Activated T-cell treated with anti-CD3 and anti-CD28 coated beads, Interleukin-2, amount 50 U/mL, for 48 hours (primary cell): ENCODE measurements at places on chromosomes 12 and 14.

GRCh38 chr12:56932146-56932545, 2.1 kb downstream of the SDR9C7 start:
- DNase-seq = no peak

DNA sequence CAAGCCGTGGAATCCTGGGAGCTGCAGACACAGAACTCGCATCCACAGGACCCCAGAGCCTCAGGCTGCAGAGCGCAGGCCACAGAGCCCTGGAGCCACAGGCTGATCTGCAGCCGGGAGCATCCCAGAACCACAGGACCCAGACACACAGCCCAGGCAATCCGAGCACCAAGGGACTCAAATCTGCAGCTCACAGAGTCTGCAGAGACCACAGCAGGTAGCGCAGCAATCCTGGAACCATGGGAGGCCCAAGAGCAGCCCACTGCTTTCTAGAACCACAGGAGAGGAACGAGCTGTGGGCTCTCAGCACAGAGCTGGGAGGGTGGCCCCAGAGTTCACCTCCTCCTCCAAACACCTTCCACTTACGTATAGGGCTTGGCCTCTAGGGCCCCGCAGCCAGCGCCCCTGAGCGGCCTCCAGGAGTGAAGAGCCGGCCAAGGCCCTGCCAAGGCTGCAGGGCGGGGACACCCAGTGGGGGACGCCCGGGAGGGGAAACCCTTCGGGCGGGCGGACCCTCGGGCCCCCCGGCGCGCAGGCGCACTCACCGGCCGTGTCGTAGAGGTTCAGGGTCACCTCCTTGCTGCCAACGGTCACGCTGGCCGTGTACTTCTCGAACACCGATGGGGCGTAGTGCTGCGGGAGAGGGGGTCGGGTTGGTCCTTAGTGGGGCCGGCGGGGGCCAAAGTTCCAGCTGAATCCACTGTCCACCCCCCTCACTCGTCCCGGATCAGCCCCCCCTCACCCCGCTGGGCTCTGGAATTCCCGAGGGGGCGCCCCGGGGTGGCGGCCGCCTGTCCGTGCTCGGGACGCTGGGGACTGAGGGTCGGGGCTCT, 665 bp downstream of the RHOF start:
- DNase-seq = peak; percentile 73

DNA sequence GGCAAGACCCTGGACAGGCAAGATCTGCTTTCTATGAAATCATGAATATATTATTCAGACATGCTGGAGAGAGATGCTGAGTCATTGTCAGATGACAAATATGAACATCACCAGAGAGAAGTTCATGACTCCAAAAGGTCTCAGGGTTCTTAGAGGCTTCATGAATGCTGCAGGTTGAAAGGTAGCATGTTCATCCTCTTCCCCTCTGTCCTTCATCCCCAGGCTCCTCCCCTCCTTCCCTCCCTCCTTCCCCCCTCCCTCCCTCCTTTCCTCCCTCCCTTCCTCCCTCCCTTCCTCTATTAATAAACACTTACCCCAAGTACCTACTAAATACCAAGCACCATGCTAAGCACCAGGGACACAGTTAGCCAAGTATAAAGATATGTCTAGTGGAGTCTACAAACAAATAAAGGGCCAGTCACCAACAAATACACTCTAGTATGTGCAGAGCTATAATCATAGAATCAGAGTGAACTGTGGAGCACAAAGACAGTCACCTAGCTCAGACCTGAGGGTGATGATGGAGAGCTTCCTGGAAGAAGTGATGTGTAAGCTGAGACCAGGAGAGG, 46.2 kb downstream of the RPH3A start:
- DNase-seq = no peak

GRCh38 chr14:71592361-71592760, 339.9 kb upstream of the RGS6 start:
- DNase-seq = no peak

- no peak for DNase-seq
These were observed 64.1 kb downstream of the NELL2 start for GRCh38 chr12:44812062-44812461.

DNA sequence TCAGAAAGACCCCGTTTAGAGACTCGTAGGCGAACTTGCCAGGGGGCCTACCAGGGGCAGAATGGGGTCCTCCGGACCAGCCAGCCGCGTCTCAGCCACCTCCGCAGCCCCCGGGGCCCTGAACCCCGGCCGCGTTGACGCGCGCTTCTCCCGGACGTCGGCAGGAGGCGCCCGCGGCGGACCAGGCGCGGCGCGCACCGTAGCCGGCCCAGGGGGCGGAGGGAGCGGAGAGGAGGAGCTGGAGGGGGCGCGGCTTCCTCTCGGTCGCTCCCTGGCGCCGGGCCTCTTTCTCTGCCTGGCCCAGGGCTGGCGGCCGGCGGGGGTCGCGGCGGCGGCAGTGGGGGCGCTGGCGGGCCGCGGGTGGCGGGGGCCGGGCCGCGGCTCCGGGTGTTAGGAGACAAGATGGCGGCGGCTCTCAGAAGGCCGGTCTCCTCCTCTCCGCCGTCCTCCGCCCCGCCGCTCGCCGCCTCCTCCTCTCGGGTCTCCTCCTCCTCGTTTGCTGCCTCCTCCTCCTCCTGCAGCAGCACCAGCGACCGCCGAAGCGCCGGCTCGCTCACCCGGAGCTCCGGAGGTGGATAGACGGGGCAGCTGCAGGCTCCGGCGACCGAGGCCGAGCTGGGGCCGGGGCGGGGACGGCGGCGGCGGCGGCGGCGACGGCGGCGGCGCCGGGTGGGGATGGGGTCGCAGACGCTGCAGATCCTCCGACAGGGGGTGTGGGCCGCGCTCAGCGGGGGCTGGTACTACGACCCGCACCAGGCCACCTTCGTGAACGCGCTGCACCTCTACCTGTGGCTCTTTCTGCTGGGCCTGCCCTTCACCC, at the start of gene PCNX1:
TSS of gene PCNX1 (plus strand) at position 284 of the 820 bp plus-strand sequence. CDS start at position 676, 392 bp downstream.
- DNase-seq = peak; percentile 92

GRCh38 chr12:109439181-109439580, 37.9 kb downstream of the KCTD10 start:
- DNase-seq = no peak

- DNase-seq = no peak
These were observed 32.4 kb downstream of the DENND5B start for GRCh38 chr12:31558521-31558920.

DNA sequence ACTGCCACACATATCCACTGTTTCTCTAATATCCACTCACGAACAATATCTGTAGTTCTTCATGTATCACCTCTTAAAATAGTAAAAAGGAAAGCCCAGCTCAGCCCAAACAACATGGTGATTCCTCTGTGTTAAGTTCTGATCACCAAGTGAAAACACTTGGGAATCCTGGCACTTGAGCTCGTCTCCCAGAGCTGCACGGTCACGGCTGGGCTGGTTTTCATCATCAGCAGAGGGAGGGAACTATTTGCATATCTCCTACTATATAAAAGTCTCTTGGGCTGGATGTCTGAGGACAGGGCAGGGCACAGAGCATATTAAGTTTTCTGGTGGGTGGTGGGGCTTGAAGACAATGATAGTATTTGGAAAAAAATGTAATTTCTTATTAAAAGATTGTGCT, 870.6 kb downstream of the TMEM121 start:
- DNase-seq = no peak

DNA sequence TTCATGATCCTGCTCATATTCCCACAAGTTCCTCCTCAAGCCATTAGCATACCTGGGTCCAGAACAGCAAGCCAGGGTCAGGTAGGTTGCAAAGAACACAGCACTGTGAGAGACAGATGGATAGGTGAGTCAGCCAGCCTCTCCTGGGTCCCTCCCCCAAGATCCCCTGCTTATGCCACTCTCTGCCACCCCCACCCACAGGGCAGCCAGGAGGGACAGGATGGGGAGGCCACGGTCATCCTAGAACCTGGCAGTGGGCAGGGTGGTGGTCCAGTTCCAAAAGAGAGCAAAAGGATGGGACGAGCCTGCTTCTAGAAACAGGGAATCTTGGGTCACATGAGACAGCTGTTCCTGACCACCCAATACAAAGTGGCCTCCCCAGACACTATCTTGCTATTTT, 12.7 kb downstream of the FAIM2 start:
- no peak for DNase-seq

DNA sequence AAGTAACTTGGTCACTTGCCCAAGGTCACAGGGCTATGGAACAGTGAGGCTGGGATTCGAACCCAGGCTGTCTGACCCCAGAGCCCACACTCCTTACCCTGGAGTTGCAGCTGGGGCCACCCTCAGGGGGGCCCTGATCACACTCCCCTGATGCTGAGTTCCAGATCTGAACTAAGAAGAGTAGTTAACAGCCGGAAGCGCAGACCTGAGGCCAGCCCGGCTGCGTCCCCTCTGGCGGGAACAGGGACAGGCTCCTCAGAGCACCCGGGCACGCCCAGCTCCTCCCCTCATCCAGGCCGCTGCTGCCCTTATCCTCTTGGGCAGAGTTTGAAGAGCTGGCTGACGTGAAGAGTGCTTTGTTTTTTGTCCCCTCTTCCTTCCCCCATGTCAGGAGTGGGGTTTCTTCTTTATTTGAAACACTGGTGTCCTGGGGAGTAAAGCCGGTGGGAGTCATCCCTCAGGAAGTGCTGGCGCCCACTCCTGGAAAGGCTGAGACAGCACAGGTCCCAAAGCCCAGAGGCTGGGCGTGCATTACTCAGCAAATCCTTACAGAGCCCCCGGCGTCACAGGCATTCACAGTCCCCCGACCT, 8.7 kb downstream of the PHB2 start:
- DNase-seq = peak; percentile 81

- no peak for DNase-seq
These were observed 32.7 kb upstream of the GLIPR1 start for GRCh38 chr12:75447691-75448393.

DNA sequence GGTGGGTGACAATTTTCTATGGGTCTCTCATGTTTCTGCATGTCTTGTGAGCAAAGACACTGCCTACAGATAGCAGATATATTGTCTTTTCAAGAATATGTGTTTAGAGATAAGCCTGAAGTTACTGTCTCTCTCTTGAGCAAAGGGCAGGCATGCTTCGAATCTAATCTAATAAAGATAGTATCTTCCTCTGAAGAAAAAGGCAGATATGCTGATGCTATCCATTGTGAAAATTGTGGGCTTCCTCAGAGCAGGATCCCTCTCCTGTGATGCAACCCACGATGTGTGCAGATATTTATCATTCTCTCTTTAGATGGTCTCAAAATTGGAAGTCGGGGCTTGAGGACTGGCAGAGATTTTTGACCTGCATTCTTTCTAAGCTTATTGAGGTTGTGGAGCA, 187.0 kb downstream of the DACT1 start:
- no peak for DNase-seq

- DNase-seq = no peak
These were observed 339.1 kb downstream of the TMEM132D start for GRCh38 chr12:129564768-129565167.

DNA sequence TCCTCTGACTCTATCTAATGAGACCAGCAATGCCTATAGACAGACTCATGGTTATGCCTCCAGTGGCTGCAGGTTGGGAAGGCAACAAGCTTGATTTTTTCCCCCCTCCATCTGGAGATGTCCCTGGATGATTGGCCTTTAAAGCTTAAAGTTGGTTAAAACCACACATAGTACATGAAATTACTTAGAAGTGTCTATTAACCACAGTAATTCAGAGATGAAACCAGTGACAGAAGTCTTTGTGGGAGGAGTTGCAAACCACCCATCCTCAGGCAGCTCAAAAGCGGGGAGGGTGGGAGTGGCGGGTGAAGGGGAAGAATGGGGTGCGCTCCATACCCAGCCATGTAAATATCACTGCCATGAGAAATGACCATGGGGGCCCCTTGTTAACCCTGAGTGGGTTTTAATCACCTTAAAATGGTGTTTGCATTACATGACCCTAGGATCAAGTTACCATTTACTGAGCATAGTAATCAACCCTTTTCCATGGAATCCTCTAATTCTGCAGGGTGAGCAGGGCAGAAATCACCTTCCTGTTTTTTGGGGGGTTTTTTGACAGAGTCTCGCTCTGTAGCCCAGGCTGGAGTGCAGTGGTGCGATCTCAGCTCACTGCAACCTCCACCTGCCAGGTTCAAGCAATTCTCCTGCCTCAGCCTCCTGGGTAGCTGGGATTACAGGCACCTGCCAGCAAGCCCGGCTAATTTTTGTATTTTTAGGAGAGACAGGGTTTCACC, 133.5 kb downstream of the FOXN3 start:
- DNase-seq = peak; percentile 57

- no peak for DNase-seq
These were observed 11.8 kb upstream of the POLR3B start for GRCh38 chr12:106345746-106346145.

GRCh38 chr14:104363891-104364760, 215.4 kb upstream of the C14orf180 start:
- no peak for DNase-seq

GRCh38 chr12:69906411-69907216, 81.6 kb downstream of the MYRFL start:
- DNase-seq = no peak

- DNase-seq = no peak
These were observed 53.2 kb downstream of the TSPAN19 start for GRCh38 chr12:84982888-84983287.

DNA sequence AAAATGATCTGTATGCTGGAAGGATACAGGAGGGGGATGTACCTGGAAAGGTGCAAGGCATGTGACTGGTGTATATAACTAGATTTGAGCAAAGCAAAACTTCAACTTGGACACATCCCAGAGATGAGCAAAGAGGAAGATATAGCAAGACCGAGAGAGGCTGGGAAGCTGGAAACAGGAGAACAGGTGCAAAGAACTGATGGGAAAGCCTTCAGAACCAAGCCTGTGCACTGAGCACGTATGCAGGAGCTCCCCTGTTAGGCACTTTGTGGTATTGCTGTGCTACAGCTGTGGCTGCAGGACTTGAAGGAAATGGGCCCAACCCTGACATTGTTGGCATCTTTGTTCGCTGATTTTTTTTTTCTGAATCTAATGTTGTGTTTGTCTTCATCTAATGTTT, 120.7 kb upstream of the PWP1 start:
- DNase-seq = no peak

GRCh38 chr14:99326041-99326710, 54.2 kb upstream of the BCL11B start:
- DNase-seq = no peak
